Activated T-cell treated with anti-CD3 and anti-CD28 coated beads, Interleukin-2, amount 50 U/mL, for 48 hours (primary cell): ENCODE measurements at places on chromosomes 4 and X.

DNA sequence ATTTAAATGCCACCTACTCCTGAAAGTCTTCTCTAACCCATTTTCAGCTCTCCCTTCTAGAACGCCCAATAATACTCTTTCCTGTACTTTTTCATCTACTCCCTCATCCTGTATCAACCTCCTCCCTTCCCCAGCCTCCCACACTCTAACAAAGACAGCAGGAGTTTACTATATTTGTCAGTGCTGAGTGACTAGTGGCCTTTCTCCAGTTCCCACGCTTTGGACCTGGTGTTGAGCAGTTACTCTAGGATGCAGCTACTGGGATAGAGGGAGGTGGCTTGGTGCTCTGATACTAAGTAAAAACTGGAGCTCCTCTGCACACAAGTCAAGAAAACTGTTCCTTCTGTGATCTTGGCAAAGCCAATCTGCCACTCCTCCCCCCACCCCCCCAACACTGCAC is 36.1 kb upstream of the KLHL13 start:
- no peak for DNase-seq

GRCh38 chr4:19278665-19279064 is 973.0 kb upstream of the SLIT2 start:
- DNase-seq = no peak

DNA sequence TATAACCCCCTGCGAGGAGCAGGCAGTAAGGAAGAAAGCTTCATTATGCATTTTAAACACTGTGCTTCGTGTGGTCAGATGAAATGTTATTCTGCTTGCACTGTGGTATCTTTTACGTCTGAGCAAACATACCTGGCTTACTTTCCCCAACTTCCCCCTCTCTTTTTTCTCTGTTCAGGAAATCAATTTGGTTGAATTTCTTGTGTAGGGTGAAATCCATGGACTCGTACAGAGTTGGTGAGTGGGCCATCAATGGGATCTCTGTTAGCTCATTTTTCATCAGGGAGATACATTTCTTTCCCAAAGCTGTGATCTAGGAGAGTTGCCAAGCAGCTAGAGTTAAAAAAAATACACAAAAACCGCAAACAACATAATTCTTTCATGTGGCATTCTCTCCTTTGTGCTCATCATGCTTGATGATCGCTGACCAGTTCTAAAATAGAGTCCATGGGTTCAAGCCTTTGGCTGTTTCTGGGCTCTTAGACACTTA is 98.5 kb downstream of the FRAS1 start:
- DNase-seq = no peak

- DNase-seq = no peak
Measured at GRCh38 chr4:31715302-31715701, 995.1 kb downstream of the PCDH7 start.

- DNase-seq = no peak
Measured at GRCh38 chrX:71440401-71440800, 74.2 kb downstream of the TAF1 start.

DNA sequence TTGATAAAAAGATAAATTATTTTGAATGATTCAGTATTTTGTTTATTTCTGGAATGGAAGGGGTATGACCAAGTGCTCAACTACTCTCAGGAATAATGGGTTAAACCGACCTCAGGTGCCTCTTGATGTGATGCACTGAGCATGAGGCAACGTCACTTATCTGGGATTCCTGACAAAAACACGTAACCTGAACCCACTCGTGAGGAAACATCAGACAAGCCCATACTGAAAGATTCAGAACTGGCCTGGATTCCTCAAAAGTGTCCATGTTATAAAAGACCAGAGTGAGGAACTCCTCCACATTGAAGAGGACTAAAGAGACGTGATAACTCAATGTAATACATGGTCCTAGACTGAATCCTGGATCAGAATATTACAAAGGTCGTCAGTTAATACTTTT is 144.0 kb downstream of the FNIP2 start:
- no peak for DNase-seq

DNA sequence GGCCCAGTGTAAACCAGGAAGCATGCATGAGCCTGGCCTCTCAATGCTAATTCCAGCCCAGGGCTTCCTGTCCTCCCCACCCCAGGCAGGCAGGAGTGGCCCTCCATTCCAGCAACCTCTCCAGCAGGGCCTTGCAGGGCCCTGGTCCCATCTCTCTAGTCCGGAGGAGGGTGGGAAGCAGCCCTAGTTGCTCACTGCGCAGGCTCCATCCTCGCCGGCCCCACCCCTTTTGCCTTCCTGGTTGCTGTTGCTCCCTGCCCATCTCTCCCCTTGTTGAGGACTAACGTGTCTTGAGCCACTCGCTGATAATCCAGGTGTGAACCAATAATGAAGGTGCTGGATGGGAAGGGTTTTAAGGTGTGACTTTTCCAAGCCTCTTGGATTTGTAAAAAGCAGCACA is 161.2 kb upstream of the BCOR start:
- DNase-seq = no peak

DNA sequence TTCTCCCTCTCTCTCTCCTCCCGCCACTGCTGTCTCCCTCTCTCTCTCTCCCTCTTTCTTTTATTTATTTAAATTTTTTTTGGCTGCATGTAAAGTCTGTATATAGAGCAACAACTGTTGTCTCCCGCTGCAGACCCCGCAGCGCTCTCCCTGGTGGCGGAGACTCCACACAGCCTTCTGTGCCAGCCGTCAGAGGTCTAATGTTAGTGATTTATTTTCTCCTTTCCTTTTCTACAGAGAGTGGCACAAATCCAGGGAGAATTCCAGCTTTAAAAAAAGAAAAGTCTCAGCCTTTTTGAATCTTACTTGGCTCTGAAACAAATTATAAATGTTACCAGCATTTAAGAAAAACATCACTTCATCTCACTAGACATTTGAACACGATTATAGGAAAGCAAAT is 106.2 kb downstream of the FAM9B start:
- no peak for DNase-seq

DNA sequence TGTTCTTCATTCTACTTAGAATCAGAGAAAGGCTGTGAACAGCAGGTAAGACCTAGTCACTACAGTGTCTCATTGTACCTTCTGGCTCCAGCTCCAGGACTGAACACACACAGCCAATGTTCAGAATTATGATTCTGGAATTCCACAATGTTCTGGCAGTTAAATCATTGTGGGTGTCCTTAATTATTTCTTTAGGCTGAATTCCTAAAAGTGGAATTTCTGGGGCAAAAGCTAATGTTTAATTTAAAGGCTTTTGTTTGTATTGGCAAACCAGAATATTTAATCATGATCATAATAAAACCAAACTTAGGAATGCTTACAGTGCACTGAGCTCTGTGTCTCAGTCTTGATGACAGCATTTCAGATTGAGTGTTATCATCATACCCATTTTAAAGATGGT is 67.0 kb upstream of the FAT1 start:
- DNase-seq = no peak

- no peak for DNase-seq
Measured at GRCh38 chrX:16711893-16712547, 449 bp downstream of the CTPS2 start.

DNA sequence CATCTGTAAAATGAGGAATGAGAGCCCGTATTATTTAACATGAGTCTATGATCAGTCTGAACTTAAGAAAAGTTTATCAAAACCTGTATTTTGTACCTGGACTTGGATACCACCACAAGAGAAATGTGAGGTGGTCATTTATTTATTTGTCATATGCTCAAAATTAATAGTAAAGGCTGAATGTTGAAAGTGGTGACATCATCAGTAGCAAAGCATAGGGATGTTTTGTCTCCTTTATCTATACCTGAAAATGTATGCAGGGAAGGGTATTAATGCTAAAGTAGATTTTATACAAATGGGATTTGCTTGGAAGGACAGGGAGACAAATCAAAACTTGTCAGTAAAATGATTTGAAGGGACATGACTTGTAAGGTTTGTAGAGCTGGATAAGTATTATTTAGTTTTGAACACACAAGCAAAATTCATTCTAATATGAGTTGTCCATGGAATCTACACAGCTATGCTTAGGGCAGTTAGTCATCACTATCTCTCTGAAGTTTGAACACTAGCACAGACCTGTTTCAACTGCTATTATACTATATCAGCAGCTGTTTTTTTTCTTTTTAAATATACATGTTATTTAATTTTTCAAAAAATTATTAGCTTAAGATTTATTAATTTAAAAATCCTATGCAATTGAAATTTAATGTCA is 52.4 kb upstream of the GUCY1A1 start:
- no peak for DNase-seq

DNA sequence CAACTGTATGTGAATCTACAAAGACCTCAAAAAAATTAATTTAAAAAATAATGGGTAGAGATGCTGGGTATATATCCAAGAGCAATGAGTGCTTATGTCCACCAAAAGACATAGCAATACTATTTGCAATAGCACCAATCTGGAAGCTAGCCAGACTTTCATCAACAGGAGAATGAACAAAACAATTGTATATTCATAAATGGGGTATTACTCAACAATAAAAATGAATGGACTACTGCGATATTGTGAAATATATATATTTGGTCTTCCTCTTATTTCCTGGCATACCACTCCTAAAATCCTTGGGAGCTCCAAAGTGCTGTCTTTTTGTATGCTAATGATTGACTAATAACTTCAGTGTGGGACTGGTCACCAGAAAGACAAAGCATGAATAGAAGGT is 77.5 kb downstream of the MSN start:
- DNase-seq = no peak

DNA sequence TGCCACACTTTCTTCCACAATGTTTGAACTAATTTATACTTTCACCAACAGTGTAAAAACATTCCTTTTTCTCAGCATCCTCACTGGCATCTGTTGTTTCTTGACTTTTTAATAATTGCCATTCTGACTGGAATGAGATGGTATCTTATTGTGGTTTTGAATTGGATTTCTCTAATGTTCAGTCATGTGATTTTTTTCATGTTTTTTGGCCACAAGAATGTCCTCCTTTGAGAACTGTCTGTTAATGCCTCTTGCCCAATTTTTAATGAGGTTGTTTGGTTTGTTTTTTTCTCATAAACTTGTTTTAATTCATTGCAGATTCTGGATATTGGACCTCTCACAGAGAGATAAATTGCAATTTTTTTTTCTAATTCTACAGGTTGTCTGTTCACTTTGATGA is 1195.2 kb downstream of the TECRL start:
- no peak for DNase-seq

DNA sequence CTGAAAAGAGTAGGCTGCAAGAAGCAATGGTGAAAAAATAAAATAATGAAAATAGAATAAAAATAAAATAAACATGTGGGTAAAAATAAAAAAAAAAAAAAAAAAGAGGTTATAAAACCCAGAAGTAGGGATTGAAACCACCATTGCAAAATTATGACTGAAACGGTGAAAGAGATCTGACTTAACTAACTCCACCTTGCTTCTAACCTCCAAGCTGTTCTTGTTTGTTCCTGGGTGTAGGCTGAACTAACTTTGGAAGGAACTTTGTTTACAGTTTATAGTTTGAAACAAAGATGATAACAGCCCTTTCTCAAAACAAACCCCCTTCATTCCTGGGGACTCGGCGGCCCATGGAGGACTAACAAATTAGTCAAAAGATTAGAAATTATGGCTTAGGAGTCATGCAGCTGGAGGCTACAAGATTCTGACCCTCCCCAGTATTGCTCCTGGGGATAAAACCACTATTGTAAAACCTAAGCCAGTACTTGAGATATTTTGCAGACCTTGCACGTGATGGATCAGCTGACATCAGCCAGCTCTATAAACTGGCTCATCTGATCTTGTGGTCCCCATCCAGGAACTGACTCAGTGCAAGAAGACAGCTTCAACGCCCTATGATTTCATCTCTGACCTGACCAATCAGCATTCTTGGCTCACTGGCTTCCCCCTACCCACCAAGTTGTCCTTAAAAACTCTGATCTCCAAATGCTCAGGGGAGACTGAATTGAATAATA is 30.4 kb downstream of the DDX60L start:
- DNase-seq = peak; percentile 22

DNA sequence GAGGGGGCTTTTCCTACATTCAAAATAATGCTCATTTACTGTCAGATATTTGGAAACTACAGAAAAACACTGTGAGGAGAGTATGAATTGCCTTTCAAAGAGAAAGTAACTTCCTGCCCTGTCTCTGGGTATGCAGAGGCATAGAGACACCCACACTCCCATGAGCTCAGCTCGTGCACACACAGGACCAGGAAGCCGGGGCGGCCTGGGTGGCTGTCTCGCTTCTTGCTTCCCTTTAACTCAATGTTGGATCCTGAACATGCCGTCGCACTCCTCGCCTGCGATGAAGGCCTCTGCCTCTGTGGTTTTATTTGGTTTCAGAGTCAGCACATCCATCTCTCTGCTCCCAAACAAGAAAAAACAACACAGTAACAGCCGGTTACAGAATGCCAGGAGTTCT is 40.1 kb upstream of the GPR78 start:
- DNase-seq = peak; percentile 30

- DNase-seq = no peak
Measured at GRCh38 chr4:109886303-109886702, 26.4 kb upstream of the EGF start.

DNA sequence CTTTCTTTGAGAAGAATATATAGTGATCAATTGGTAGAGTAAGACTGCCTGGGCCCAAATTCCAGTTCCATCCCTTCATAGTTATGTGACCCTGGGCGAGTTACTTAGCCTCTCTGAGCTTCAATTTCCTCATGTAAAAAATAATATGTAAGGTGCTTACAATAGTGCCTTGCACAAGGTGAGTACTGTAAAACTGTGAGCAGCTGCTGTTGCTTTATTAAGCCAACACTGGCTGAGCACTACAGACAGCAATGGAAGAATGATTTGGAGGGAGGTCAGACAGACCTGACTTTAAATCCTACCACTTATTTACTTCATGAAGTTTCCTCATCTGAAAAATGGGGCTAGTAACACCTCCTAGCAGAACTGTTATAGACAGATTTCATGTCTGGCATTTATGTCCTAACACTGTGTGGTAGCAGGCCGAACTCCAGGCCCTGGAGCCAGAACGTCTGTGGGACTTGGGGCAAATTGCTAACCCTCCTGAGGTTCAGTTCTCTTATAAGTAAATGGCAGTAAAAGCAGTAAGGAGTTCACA is 53.8 kb downstream of the RNF150 start:
- DNase-seq = no peak

- no peak for DNase-seq
Measured at GRCh38 chr4:138659812-138660316, 355.7 kb upstream of the NOCT start.

GRCh38 chr4:13365195-13365594 is 118.9 kb downstream of the RAB28 start:
- no peak for DNase-seq

- peak; percentile 81 for DNase-seq
Measured at GRCh38 chrX:16882702-16883486, 12.7 kb upstream of the RBBP7 start.

- no peak for DNase-seq
Measured at GRCh38 chr4:124133753-124134152, 578.8 kb downstream of the ANKRD50 start.
